Kidney glomerular epithelial cell (primary cell): ENCODE measurements at places on chromosomes 13 and 19.
A peak's percentile ranks its signal among the peaks of the same experiment; 100 is the strongest.

DNA sequence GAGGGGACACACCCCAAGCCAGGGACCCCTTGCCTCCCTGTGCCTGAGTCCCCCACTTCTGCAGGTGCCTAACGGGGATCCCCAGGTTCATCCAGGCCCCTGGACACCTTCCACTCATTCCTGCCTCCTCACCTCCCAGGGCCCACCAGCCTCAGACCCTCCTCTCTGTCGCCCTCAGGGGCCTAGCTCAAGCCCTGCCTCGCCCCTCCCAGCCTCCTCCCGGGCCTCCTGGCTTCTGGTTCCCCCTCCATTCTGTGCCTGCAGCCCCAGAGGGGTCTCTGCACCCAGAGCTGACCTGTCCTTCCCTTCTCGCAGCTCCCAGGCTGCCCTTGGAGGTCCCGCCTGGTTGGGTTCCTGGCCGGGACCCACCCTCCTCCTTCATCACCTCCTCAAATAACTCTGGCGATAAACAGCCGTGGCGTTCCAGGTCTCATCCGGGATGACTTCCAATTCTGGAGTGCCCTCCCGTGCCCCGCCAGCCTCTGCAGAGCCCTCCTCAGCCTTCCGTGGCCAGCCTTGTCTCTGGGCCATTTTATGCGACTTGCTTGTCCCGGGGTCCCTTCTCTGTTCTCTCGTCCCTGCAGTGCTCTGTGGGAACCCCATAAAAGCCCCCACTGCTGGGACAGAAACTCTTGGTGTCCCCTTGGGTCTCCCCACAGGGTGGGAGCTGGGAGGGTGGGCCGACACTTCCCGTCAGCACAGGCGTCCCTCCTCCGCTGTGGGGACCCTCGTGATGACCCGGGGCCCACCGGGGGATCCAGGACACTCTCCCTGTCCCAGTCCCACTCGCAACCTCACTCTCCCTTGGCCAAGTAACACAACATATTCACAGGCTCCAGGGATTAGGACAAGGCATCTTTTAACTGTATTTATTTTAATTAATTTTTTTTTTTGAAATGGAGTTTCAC is 9.2 kb downstream of the JOSD2 start:
- DNase-seq, result no peak

DNA sequence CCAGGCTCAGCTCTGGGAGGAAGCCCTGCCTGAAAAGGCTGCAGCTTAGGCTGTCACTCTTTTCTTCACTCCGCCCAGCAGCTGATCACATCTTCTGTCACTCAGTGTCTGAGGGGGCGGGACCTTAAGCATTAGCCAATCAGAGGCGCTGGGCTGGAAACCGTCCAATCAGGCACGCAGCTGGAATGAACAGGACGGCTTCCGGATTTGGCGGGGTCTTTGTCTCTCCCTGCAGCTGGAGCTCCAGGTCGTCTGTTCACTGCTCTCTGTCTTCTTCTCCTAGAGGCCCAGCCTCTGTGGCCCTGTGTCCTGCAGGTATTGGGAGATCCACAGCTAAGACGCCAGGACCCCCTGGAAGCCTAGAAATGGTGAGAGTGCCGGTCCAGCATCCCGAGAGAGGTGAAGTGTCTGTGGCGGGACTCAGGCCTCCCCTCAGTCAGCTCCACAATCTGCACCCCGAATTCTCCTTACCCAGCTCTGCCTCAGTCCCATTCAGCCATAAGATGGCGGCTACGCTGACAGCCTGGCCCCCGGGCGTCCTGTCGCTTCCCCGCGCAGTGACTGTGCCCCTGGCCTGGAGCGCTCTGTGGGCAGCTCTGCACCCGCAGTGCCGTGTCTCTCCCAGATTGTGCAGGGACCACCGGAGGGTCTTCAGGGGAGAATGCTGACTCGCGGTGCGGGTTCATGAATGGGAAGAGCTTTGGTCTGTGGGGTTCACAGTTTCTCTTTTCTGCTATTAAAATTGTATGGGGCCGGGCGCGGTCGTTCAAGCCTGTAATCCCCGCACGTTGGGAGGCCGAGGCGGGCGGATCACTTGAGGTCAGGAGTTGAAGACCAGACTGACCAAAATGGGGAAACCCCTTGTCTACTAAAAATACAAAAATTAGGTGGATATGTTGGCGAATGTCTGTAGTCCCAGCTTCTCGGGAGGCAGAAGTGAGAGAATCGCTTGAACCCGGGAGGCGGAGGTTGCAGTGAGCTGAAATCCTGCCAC is at the start of gene ZNF66:
ZNF66 (plus strand) TSS at position 222 of the 994 bp plus-strand sequence; CDS start at position 366, 144 bp downstream.
- peak; percentile 92 for DNase-seq

- no peak for DNase-seq
Measured at GRCh38 chr13:106275446-106276032, 259.9 kb downstream of the EFNB2 start.

- DNase-seq, result peak; percentile 92
Measured at GRCh38 chr13:44231786-44232516, 141.7 kb upstream of the SERP2 start.

DNA sequence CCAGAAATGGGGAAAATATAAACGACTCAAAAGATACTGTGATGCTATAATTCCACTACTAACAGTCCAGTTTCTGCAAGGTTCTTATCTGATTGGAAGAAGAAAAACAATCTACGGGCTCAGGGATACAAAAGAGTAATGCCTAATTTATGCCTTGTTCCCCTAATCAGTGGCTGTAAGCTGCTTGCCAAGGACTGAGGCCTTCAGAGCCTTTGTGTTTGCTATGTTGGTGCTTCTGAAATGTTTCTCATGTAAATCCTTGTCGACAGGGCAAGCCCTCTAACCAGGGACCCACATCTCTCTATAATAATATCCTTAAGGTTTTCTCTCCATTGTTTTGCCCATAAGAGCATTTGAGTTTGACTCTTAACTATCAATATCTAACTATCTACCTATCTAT is 89.7 kb upstream of the CLDN10 start:
- DNase-seq, result no peak

GRCh38 chr13:35720690-35721554 is 244.4 kb upstream of the MAB21L1 start:
- peak; percentile 6 for DNase-seq

DNA sequence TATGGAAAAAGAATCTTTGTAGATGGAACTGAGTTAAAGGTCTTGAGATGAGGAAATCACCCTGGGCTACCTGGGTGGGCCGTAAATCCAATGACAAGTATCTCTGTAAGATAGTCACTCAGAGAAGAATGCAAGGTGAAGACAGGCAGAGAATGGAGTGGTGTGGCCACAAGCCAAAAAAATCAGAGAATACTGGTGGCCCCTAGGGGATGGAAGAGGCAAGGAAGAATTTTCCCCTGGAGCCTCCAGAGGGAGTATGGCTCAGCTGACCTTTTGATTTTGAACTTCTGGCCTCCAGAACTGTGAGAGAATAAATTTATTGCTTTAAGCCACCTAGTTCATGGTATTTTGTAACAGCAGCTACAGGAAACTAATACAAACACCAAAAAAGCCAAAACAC is 32.7 kb upstream of the CSNK1A1L start:
- DNase-seq, result no peak

DNA sequence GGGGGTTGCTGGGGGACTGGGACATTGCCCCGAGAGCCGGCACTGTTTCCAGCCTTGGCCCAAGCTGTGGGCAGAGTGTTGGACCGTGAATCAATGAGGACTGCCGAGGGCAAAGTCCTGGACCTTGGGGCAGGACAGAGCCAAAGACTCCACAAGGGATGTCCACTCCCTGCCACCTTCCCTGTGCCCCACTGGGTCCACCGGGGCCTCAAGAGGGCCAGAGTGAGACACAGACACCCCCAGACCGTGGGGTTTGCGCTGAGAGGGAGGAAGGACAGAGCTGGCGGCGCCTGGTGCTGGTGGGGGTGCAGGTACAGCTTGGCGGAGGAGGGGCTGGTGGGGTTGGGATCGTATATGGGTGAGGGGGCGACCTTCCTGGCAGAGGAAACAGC is 11.8 kb downstream of the MAST3 start:
- DNase-seq, result no peak

GRCh38 chr19:49148784-49149651 is 6.2 kb downstream of the HRC start:
- DNase-seq, result peak; percentile 97

- DNase-seq, result no peak
Measured at GRCh38 chr13:73860501-73860900, 273.7 kb downstream of the KLF12 start.

GRCh38 chr13:37735293-37735692 is 134.3 kb downstream of the TRPC4 start:
- no peak for DNase-seq

GRCh38 chr19:41356984-41357739 is 3.4 kb upstream of the TGFB1 start:
- no peak for DNase-seq

DNA sequence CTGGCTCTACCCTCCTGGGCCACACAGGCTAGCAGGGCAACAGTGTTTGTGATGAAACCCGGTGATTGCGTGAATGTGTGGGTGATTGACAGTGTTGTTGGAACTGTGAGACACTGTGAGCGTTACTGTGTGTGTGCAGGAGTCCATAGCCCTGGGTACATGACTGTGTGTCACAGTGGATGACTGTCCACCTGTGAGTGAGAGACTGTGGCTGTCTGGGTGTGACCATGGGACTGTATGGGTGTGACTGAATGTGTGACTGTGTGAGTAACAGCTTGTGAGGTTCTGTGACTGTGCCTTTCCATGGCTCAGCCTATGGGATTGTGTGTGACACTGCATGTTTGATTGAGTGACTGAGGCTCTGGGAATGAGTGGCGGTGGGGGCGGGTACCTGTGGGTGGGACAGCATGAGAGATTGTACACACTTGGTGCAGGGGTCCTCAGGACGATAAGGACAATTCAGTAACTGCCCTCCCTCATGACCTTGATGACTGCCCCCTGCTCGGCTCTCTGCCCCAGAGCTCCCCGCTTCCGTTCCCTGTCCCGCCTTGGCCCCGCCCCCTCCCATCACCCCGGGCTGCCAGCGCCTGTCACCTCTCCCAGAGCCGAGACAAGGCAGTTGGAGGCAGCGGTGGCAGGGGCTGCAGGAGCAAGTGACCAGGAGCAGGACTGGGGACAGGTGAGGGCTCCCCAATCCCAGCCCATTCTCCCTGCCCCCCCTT is at the start of gene GIPR:
GIPR (plus strand) TSS at position 602 of the 722 bp plus-strand sequence. CDS start 1,300 bp downstream, outside the sequence.
- peak; percentile 25 for DNase-seq

DNA sequence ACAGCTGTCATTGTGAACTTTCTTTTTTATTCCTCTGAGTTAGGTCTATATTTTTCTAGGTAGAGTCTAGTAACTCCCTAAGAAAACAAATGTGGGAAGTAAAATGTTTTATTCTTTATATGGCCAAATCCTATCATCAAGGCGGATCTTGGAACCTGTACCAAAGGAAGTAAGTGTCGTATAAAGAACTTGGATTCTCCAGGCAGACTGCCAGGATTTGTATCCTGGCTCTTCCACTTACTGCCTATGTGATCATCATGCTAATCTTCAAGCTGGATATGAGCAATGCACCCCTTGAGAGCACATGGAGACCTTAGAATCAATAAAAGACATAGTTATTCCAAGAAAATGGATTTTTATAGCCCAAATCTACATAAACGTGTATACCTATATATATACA is 286.5 kb downstream of the PCDH17 start:
- DNase-seq, result no peak

DNA sequence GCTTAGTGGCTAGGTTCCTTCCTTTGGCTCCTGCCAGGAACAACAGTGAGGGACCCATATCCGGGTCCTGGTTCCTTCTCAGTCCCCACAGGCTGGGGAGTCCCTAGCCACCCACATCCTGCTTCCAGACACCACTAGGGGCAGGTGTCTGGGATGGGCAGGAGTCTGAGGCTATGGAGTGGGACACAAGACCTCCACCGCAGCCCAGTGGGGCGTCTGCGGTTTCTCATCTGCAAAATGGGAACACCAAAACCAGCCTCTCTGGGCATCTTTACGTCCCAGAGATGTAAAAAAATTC is 879 bp upstream of the FCGBP start:
- no peak for DNase-seq

DNA sequence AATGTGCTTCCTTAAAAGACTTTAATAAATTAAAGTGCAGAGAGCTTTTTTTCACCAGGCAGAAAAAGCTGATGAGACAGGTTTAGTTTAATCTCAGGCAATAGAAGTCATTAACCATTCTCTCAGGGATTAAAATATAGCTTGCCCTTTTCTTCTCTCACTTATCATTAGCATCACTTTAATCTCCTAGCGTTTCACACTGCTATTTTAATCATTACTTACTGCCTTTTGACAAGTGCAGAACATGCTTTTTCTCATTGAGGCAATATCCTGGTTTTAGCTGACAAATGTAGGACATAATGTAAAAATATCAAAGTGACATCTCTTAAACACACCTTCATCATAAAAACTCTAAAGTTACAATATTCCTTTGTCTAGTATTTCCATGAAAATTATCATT is 94.6 kb downstream of the DACH1 start:
- no peak for DNase-seq

- DNase-seq, result peak; percentile 48
Measured at GRCh38 chr19:14090509-14091080, at the start of gene SAMD1. Gene SAMD1 (minus strand): TSS chr19:14090751.

DNA sequence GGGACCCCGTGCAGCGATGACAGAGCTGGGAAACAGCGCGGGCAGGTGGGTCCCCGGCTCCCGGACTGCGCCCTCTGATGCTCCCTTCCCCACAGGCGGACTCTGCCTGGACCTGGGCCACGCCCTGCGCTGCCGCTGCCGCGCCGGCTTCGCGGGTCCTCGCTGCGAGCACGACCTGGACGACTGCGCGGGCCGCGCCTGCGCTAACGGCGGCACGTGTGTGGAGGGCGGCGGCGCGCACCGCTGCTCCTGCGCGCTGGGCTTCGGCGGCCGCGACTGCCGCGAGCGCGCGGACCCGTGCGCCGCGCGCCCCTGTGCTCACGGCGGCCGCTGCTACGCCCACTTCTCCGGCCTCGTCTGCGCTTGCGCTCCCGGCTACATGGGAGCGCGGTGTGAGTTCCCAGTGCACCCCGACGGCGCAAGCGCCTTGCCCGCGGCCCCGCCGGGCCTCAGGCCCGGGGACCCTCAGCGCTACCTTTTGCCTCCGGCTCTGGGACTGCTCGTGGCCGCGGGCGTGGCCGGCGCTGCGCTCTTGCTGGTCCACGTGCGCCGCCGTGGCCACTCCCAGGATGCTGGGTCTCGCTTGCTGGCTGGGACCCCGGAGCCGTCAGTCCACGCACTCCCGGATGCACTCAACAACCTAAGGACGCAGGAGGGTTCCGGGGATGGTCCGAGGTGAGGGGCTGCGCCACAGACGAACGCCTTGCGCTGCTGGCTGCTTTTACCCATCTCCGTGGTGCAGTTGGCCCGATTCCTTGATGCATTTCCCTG is 7.8 kb upstream of the SELENOV start:
- peak; percentile 35 for DNase-seq

- no peak for DNase-seq
Measured at GRCh38 chr19:32287086-32287485, 58.3 kb upstream of the ZNF507 start.

- no peak for DNase-seq
Measured at GRCh38 chr13:100442095-100442832, 146.3 kb downstream of the GGACT start.

- DNase-seq, result no peak
Measured at GRCh38 chr19:13100031-13100588, 2.5 kb downstream of the LYL1 start.

DNA sequence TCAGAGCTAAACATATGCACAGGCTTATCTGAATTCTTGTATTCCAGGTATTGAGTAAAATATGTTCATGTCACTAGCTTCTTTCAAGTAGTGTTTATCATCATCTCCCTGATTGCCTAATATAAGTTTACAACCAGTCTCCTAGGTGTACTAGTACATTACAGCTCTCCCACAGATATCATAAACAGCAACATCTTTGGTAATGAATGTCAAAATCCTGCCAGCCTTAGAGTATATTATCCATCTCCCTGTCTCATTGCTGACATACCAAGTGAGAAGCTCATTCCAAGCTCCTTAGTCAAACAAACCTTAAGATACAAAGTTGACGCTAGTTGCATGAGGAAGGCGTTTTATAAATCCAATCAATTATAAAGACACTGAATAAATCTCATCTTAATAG is 689.1 kb upstream of the GPC6 start:
- no peak for DNase-seq
